ENCODE measurements at places on chromosomes 7 and 10.

GRCh38 chr7:117176206-117176605 is 146.7 kb downstream of the WNT2 start:
- DNase-seq: no peak

DNA sequence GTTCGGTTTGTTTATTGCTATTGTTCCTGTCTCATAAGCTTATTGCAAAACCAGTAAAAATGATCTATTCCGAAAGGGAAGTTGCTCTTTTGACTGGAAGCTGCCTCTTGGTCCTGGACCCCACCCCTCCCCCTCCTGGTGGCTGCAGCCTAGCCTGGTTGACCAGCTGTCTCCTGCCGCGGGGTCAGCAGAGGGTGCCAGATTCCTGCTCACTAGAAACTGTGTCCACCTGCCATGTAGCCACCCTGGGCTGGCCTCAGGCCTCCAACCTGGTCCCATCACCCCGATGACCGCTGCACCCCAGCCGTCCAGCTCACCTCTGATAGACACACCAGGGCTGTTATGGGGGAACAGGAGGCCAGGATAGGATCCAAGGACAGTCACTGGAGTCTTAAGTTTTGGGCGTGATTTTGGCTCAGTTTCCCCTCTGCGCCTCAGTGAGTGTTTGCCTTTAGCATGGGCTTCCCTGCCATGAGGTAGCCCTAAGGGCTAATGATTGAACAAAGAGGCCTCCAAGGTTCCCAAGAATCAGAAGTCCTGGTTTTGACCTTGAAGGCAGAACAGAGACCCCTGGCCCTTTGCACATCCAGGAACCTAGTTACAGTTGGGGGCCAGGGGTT is 32.9 kb upstream of the SLF2 start:
- DNase-seq: no peak

DNA sequence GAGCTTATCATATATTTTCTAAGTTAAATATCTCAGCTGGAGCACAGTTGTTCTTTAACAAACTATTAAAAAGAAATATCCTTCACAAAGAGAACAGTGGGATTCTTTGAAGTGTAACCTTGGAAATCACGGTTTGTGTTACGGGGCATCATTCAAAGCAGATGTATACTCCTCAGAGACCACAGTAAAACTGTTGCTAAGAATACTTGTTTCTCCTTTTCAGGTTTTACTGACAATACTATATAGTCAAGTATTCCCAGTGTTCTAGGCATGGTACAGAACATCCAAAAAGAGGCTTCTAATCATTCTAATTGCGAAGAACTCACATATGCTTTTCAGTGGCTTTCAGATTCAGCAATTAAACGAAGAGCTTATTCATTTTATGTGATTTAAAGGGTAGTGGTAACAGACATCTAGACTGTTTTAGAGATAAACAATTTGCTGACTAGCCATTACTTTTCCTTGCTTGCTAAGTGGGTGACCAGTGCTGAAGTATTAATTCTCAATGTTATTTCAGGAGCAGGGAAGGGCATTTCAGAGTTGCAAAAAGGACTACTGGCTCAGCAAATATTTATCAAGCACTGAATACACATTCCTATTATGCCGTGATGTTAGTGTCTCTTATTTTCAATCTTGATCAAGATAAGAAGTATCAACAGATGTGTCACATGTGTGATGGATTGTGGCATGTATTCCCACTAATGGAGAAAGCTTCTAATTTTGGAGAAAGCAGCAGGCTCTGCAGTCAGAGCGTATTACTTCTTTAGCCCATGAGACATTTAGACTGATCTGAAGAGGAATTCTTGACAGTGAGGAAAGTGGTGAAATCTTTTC is 236.8 kb downstream of the RNLS start:
- peak; percentile 5 for DNase-seq

- no peak for DNase-seq
Measured at GRCh38 chr7:113606325-113606724, 312.5 kb downstream of the PPP1R3A start.

- DNase-seq: no peak
Measured at GRCh38 chr7:68744036-68744435, 854.2 kb upstream of the AUTS2 start.

DNA sequence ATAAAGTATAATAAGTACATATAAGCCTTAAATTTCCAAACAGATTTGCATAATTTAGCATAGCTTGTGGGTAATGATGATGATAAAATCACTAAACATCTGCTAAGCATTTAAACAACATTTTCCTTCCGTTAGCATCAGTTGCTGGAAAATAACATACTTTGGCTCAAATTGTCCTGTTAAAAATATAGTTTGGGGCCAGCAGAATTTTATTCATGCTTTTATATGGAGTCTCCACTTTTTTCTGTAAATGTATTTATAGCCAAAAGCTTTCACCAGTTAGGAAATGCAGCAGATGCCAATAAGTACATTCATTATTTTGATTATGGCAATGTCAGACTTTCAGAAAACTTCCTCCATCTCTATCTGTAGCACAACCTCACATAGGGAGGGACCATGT is 107.2 kb downstream of the CNTNAP2 start:
- DNase-seq: no peak

DNA sequence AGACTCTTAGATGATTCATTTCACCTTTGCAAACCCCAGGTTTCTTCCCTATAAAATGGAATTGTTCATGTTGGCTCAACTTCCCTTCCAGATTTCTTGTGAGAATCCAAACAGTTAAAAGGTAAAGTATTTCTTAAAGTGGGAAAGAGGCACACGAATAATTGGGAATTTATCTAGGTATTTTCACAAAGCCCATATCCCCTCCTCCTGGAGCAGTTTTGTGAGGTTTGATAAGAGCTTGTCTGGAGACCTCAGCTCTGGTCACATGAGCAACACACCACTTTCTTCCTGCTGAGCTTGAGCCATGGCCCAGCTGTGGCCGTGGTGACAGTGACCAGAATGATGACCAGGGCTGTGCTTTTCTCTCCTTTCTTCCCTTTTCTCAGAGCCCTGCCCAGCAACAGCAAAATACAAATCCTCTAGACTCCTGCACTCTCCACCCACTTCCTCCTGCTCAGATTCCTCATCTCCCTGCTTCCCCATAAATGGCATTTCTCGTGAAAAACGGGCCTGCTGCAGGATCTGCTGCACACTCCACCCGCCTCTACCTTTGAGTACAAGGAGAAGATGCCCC is 87.7 kb downstream of the PIK3CG start:
- DNase-seq: no peak

GRCh38 chr10:126628746-126629145 is 41.7 kb downstream of the C10orf90 start:
- DNase-seq: no peak

- DNase-seq: no peak
Measured at GRCh38 chr10:104735757-104736391, 94.8 kb downstream of the SORCS3 start.

DNA sequence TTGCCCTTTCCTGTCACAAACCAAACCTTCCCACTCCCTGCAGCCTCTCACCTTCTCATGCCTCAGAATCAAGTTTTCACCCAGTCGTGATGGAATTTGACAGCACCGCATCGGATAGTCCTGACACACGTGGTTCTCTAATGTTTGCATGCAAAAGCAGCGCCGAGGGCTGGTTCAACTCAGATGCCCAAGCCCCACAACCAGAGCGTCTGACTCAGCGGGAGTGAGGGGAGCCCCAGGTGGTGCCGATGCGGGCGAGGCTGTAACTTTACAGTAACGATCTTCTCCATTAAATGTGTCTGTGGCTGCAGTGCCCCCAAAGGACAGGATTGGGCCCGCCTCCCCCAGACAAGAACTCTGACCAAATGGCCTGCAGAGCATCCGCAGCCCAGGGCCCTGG is 284.5 kb downstream of the CELF2 start:
- no peak for DNase-seq

DNA sequence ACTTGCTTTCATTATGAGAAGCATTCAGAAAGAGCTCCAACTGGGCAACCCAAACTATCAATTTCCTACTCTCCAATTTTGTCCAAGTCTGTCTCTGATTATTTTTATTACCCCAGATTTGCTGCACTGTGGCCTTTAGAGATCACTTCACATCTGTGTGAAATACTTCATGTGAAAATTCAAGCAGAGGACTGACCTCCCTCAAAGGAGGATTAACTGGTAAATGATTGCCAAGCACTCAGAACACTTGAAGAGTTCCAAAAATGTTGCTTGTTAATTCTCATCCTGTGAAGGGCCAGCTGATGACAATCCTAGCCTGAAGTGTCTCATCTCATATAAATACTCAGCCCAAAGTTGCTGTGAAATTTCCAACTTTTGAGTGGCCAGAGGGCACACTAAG is 182.8 kb upstream of the DGKB start:
- peak; percentile 73 for DNase-seq

DNA sequence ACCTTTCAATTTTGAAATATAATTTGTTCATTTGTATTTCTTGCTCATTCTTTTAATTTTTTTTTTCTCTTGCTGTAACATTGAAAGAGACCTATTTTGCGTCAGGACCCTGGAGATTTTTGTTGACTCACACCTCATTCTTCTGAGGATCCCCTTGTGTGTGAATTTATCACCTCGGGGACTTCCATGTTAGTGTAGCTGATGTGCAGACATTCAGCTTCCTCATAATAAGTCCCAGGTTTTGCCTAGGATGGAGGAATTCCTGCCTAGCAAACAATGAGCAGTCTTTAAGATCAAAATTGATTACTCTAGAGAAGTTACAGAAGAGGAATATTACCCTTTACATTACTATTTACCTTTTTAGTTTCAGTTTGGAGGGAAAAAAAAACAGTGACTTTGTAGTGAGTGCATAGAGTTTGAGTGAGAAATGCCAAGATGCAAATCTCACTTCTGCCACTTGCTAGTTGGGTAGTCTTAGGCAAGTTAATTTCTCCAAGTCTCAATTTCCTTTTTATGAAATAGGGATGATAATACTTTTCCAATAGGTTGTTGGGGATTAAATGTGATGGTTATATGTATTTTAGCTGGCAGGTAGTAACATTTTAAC is 14.3 kb downstream of the TES start:
- DNase-seq: no peak

DNA sequence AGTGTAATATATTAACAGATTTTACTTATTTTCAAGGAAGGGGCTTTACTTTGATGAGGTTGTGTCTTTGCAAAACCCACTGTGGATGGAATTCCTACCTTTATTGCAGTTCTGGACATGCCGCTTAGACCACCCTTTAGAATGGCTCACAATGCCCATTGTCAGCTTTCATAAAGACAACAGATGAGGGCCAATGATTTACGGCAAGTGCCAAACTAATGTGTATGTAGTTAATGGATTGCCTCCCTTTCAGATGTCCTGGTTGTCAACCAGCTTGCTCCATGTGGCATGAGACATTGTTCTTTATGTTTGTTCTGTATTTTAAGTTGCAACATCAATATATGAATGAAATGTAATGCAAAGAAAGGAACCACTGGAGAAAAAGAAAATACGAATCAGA is 35.0 kb upstream of the ELMO1 start:
- no peak for DNase-seq

GRCh38 chr10:5595095-5595494 is 70.3 kb downstream of the CALML3 start:
- DNase-seq: no peak

GRCh38 chr10:10520491-10521385 is 496.9 kb upstream of the CELF2 start:
- DNase-seq: no peak

- no peak for DNase-seq
Measured at GRCh38 chr7:50393076-50393475, 57.1 kb downstream of the FIGNL1 start.

GRCh38 chr7:24501009-24501408 is 72.2 kb upstream of the PALS2 start:
- DNase-seq: no peak

DNA sequence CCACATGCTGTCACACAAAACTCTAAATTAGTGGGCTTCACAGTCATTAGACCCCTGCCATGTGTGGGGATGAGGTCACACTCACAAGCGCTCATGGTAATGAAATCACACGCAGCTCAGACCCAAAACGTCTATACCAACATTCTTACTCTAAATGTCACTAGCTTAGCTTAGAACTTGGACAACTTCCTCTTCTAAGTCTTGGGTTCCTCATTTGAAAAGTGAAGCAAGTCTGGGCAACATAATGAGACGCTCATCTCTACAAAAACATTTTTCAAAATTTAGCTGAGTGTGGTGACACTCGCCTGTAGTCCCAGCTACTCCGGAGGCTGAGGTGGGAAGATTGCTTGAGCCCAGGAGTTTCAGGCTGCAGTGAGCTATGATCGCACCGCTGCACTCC is 92.7 kb upstream of the MACROH2A2 start:
- DNase-seq: no peak

GRCh38 chr7:23204241-23204640 is 22.4 kb downstream of the NUP42 start:
- no peak for DNase-seq

- DNase-seq: no peak
Measured at GRCh38 chr7:40623863-40624262, 489.1 kb downstream of the SUGCT start.

GRCh38 chr7:37732253-37732652 is 48.7 kb downstream of the GPR141 start:
- no peak for DNase-seq

DNA sequence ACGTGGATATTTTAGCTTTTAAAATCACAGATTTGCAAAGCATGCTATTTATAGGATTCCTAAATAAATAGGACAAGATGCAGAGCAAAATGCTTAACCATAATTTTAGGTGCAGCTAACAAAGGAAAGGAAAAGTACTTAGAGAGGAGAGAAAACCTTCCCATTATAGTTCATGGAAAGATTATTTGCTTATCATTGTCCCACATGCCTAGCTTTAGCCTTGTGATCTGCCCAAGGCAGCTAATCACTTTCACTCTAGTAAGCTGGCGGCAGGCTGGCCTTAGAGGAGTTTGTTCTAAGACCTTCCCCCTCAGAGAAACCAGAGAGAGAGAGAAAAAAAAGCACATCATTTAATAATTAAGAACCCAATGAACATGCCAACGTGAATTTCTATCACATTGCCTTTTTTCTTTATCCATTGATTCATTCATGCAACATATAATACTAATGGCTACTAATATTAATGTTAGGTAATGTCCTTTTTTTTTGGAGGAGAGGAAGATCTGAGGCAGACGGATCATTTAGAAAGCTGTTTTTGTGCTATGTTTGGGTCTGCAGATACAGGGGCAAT is 274.6 kb downstream of the ARL4A start:
- no peak for DNase-seq

- DNase-seq: peak; percentile 74
Measured at GRCh38 chr10:5291501-5292195, 73.1 kb upstream of the UCN3 start.

DNA sequence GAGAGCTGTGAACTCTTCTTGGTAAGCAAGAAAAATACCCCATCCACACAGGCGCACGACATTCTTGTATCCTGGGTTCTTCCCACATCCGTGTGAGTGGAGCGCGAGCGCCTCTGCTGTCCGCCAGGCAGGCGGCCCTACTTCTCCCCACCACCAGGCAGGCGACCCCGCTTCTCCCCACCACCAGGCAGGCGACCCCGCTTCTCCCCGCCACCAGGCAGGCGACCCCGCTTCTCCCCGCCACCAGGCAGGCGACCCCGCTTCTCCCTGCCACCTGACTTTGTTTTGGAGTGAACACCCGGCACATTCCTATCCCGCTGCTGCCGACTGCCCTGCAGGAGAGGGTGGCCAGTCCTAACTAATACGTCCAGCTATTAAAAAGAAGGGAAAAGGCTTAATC is 120.8 kb downstream of the NT5C2 start:
- no peak for DNase-seq

All from fibroblast of upper back skin (primary cell).